ENCODE measurements at places on chromosomes 1 and 21.

GRCh38 chr1:32178380-32179192 lies 889 bp upstream of the TXLNA start:
- DNase-seq: peak; percentile 36

GRCh38 chr1:3742439-3743298 lies 9.6 kb upstream of the CCDC27 start:
- no peak for DNase-seq

DNA sequence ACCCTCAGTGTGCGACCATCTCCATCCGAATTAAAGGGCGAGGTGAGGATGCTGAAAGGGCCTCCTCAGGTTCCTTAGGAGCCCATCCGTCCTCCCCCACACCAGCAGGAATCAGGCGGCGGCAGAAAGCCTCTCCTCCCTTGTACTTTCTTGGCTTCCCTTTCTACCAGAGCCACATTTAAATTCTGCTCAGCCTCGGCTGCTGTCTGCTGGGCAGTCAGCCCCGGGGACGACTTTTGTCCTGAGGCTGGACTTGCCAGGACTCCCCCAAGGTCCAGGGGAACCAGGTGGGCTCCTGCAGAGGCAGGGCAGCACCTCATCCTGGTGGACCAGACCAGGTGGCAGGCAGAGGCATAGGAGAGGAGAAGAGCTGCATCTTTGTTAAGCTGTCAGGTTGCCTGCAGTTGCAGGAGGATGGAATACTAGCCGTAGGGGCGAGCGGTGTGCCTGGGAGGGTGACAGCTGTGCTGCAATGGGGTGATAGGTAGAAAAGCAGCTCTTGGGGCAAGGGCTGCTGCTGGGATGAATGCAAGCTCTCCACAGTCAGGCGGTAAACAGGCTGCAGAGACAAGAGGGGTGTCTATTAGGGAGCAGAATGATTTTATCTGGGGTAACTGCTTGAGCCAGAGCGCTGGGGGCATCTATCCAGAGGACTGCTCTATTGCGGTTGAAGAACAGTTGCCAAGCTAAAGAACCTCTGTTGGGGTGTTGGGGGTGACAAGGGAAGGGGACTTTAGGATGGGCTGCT lies 46.2 kb upstream of the WASF2 start:
- DNase-seq: no peak

- no peak for DNase-seq
These were observed 18.0 kb upstream of the HHAT start for GRCh38 chr1:210310562-210311153.

- peak; percentile 59 for DNase-seq
These were observed 393 bp downstream of the LYSMD1 start for GRCh38 chr1:151165281-151165737.

DNA sequence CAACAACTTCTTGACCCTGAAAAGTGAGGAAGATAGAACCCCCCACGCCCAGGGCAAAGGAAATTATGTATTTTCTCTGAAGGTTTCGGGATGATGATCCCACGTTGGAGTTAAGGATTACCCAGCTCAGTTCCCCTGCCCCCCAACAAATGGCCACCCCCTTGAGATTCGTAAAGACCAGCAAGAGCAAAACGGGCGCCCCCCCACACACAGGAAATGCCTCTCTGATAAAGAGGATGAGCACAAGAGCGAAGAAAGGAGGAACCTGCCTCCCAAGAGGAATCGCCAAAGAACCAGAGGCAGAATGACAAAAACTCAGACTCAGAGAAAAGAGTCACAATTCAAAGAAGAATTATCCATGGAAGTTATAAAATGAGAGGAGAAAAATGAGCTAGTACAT lies 576.9 kb downstream of the MATN1 start:
- no peak for DNase-seq

DNA sequence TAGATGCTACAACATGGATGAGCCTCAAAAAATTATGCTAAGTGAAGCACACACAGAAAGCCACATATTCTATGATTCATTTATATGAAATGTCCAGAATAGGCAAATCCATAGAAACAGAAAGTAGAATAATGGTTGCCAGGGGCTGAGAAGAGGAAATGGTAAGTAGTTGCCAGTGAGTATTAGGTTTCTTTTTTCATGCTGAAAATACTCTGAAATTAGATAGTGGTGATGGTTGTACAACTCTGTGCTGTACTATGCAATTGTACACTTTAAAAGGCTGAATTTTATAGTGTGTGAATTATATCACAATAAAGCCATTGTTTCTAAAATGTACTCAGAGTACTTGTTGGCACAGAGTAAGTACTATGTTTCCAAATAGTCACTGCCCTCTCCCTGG lies 15.5 kb upstream of the GFI1 start:
- DNase-seq: peak; percentile 47

DNA sequence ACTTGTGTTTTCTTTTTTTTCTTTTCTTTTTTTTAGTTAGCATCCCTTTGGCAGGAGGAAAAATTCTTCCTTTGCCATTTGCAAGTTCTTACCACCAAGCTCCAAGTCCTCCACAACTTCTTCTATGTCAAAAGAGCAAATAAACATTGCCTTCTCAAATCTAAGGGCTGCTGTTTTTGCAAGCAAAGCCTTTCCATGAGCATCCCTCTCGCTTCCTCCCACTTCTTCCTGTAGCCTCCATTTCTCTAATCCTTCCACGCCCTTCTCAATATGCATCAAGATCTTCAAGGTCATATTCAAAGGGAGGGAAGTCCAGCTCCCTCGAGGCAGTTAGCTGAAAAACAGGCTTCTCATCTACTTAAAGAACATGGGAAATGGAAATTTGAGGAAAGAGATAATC lies 147.1 kb downstream of the ADSS2 start:
- no peak for DNase-seq

DNA sequence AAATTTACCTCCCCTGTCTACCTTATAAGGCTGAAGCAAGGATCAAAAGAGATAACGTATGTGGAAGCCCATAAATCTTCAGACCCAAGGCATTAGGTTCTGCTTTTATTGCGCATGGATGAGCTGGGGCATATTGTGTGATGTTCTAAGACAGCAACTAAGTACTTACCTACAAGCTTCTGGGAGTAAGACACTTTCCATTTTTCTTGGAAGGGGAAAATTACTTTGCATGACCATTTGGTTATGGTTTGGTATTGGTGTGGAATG lies 21.1 kb downstream of the LMOD1 start:
- DNase-seq: no peak

DNA sequence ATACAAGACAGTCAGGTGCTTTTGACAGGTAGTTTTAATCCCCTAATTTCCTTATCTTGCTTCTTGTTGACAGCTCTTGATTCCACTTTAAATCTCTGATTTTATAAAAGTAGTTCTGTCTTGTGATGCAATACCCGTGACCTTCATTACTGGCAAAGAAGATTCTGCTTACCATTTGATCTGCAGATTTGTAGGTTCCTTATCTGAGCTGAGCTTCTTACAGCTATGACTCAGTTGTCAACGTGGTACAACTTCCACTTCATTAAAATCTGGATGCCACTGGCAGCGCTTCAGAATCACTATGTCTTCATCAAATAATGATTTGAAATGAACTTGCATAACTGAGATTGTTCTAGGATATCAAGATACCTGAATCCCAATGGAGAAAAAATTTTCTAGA lies 543.6 kb upstream of the B3GALT2 start:
- DNase-seq: peak; percentile 25

GRCh38 chr1:112450773-112451172 lies 54.8 kb downstream of the CTTNBP2NL start:
- no peak for DNase-seq
